ENCODE measurements at places on chromosomes 5 and 9. TPM values are rescaled to one million over a fixed set of nuclear protein-coding genes. Genes with fewer than 3 reads are reported as not detected.

The GIN1 gene
- total RNA-seq = 13.7 TPM

The COL27A1 gene
- total RNA-seq = 2.9 TPM

The SLC6A18 gene
- total RNA-seq = not detected

The ESM1 gene
- not detected for total RNA-seq

The UBQLN1 gene
- total RNA-seq = 84.2 TPM

DNA sequence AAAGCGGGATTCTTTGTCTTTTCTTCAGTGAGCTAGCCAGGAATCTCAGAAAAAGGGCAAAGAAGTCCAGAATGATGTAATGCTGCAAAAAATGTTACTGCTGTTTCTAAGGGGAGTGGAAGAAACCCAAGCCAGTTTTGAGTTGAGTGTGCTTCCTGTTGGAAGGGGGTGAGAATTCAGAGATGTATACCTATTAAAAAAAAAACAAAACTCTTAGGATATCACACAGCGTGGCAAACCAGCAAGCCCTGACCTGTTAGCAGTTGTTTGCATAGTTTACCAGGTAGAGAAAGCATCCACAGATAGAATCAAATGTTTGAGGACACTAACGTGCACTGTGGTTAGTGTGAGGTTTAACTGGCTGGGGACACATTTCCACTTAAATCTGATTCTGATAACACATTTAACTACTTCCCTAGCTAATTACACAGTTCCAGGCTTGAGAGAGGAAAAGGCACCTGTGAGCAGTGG is 11.4 kb downstream of the BASP1 start:
- DNase-seq = no peak

DNA sequence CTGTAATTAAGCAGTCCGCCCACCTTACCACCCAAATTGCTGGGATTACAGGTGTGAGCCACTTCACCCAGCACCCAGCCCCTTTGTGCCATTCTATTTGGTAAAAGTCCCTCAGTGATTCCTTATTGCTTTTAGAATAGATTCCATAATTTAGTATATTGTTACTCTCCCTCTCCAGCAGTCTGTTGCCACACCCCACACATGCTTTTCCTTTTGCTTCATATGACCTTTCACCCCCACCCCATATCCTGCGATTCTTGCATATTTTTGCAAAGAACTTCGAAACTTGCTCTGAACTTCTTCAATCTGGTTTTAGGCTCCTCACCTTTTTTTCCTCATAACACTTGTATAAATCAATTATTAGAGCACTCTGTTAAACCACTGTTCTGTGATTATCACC is 100.2 kb downstream of the MTREX start:
- DNase-seq = no peak

- no peak for DNase-seq
Measured at GRCh38 chr5:127529904-127530682, 12.7 kb downstream of the PRRC1 start.

DNA sequence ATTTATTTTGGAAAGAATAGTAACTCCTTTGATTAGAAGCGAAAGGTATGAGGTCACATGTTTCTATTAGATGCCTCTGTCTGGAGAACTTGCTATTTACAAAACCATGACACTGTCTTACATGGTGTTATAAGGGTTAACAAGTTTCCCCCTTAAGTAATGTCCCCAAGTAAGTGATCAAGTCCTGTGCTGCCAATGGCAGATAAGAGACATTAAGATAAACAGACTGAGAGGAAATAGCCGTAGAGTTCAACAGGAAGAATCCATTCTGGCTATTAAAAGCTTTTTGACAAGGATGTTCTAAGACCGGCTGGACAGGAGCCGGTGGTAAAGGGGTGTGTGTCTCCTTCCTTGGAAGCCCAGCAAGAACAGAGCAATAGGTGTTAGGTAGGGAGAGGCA is 257.5 kb downstream of the GADD45G start:
- no peak for DNase-seq

GRCh38 chr5:86646671-86647070 is 28.9 kb downstream of the COX7C start:
- DNase-seq = no peak

DNA sequence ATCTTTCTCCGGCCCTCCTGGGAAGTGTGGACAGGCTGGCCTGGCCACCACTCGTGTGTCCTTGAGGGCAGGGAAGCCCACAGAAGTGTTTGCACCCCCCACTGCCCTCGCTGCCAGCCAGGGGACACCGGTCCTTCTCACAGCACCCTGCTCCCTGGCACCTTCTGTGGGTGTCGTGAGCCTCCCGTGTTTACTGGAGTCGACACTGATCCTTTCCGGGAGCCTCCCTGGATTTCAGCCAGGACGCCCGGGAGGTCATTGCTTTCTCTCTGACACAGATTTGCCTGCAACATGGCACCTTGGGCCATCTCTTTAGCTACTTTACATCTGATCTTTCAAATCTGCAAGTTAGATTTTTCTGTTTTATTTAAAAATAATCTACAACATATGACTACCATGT is 120.4 kb upstream of the CACNA1B start:
- DNase-seq = no peak

Measured in myocyte (in vitro differentiated cells).